ENCODE measurements at places on chromosomes 5 and 9.
A peak's percentile ranks its signal among the peaks of the same experiment; 100 is the strongest.

DNA sequence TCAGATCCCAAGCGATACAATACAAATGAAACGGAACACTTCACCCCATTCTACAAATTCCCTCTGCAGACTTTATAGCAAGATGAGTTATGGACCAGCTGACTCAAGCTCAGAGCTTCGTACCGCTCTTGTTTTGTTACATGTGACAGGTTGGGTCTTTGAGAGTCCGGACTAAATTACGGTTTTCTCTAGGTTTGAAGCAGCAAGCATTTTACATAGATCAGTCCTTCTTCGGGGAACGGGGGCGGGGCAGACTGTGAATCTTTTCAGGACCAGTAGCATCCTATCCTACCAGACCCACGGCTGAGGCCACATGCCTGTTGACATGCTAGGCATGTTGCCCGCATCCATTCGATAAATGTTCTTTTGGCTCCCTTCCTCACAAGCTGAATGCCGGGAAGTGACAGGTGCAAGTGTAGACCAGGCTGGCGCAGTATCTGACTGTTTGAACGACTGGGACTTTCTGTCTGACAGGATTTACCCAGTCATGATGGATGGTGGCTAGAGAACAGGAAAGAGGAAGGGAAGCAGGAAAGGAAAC lies 811.0 kb upstream of the GRAMD2B start:
- DNase-seq, result no peak

GRCh38 chr5:80960531-80961375 lies 590 bp downstream of the RASGRF2 start:
- DNase-seq, result peak; percentile 61

DNA sequence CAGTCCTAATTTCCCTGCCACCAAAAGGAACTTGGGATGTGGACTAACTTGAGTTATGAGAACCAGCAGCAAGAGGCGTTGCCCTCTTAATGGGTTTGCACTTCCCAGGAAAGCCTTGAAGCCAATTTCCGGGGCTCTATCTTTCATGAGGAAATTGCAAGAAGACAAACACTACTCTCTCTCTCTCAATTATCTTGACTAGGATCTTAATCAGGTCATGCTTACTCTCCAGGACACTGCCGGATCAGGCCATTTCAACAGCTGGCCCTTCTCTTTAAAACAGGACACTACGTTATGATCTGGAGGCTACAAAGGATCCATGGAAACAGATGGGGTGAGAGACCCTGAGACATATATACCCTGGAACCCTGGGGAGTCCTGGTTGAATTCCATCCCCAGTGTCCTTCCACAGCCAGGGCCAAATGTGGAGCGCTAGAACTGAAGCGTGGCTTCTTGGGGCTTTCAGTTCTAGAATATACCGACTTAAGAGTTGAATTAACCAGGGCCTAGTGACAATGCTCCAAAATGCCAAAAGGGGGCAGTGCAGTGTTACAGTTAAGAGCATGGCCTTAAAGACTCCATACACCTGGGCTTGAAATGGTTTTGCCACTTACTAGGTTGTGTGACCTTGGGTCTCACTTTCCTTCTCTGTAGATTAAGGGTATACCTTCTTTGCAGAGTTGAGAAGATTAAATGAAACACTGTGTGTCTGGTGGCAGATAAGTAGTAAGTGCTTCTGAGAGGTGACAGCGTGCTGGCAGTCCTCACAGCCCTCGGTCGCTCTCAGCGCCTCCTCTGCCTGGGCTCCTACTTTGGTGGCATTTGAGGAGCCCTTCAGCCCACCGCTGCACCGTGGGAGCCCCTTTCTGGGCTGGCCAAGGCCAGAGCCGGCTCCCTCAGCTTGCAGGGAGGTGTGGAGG lies 21.1 kb downstream of the FAM219A start:
- peak; percentile 63 for DNase-seq

- DNase-seq, result no peak
Measured at GRCh38 chr9:129776938-129777768, 24.3 kb upstream of the PTGES start.

GRCh38 chr9:128211186-128211980 lies 8.2 kb downstream of the DNM1 start:
- DNase-seq, result no peak

GRCh38 chr5:174837919-174838902 lies 113.8 kb downstream of the MSX2 start:
- DNase-seq, result no peak

- DNase-seq, result no peak
Measured at GRCh38 chr9:117742131-117742530, 37.9 kb downstream of the TLR4 start.

DNA sequence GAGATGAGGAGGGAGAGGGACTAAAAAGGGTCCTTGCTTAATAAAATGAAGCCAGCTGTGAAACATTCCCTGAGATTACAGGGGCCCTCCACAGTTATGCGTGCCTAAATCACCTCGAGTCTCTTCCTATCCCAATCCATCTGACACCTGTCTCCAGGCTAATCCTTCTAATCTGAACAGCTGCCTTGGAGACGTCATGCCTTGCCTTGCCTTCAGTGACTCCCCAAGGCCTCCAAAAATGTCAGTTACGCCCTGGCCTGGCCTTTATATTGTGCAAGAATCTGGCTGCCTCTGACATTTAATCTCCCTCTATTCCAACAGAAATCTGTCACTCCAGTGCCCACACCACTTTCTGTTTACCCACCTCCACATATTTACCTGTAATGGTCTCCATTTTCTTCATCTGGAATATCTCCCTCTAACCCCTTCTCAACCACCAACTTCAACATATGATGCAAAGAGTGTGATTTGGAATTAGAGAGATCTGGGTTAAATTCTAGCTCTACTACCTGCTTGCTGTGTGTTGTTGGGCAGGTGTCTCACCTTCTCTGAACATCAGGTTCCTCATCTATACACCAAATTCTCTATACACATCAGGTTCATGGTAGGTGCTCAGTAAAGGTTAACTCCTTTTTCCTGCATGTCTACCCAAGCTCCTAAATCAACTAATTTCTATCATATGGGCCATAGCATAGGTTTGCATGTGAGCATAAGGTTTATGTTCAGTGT lies 57.9 kb downstream of the PTCD2 start:
- DNase-seq, result no peak

GRCh38 chr5:1706428-1706827 lies 93.2 kb downstream of the MRPL36 start:
- DNase-seq, result no peak

GRCh38 chr9:110440172-110440571 lies 102.5 kb upstream of the TXNDC8 start:
- DNase-seq, result no peak

GRCh38 chr9:114238891-114239875 lies 83.7 kb upstream of the ORM1 start:
- DNase-seq, result no peak

DNA sequence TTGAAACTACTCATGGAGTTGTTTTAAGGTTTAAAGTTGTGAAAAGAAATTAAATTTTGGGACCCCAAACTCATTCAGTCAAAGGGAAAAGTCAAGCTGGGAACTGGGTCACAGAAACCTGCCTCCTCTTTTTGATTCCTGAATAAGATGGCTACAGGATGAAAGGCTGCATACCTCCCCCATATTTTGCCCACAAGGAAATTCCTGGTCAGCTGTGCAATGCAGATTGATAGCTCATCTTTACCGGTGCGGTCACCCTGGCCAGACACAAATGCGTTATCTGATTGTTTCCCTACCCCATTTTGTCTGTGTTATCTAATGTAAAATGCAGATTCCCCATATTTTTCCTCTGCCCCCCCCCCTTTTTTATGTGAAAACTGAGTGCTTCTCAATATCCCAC lies 1.3 kb downstream of the HAVCR2 start:
- no peak for DNase-seq

DNA sequence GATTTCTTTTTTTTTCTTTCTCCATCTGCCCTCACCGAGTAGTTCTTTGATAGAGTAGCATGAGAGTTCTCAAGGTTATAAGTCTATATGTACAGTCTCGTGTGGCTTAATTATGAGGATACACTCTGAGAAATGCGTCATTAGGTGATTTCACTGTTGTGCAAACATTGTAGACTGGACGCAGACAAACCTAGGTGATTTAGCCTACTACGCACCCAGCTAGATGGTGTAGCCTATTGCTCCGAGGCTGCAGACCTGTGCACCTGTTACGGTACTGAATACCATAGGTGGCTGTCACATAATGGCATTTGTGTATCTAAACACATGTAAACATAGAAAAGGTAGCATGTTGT lies 26.9 kb upstream of the CORO2A start:
- no peak for DNase-seq

DNA sequence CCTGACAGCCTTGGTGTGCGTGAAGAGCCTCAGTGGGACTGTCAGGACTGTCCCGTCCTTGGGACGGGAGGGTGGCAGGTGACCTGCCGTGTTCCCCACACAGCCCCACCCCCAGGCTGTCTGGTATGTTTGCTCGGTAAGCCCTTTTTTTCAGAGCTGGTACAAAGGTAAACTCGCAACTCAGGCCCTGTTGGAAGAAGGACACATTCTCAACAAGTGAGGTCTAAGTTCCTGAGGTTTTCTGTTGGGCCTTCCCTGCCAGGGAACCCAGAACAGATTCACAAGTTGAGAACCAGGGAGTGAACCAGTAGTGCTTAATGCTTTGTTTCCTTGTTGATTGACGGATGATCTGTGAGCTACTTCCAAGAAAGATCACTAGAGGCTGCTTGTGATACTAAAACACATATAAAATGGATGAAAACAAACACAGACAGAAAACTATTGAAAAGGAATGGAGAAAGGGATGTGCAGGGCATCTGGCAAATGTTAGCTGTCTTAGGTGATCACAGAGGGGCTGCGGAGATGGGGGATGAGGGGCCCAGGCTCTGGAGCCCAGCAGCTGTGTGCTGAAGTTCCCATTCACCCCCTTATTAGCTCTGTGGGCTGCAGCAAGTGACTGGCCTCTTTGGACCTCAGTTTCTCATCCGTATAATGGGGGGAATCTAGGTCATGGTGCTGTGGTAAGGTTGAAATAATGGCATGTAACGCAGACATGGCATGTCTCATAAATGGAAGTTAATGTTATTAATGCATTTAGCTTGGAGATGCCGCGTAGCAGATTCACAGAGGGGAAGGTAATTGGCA lies 2.7 kb downstream of the NDST1 start:
- DNase-seq, result no peak

DNA sequence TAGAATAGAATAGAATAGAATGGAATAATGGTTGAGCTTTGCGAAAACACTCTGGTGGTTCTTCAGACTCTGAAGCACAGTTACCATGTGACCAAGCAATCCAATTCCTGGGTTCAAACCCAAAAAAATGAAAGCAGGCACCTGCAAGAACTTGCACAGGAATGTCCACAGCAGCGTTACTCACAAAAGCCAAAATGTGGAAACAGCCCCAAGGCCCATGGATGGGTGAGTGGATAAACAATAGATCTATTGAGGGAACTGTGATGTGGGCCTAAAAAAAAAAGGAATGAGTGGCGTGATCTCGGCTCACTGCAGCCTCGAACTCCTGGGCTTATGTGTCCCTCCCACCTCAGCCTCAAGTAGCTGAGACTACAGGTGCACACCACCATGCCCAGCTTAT lies 21.4 kb upstream of the TMEM250 start:
- no peak for DNase-seq

- DNase-seq, result no peak
Measured at GRCh38 chr9:28799876-28800275, 1226.6 kb upstream of the C9orf72 start.

DNA sequence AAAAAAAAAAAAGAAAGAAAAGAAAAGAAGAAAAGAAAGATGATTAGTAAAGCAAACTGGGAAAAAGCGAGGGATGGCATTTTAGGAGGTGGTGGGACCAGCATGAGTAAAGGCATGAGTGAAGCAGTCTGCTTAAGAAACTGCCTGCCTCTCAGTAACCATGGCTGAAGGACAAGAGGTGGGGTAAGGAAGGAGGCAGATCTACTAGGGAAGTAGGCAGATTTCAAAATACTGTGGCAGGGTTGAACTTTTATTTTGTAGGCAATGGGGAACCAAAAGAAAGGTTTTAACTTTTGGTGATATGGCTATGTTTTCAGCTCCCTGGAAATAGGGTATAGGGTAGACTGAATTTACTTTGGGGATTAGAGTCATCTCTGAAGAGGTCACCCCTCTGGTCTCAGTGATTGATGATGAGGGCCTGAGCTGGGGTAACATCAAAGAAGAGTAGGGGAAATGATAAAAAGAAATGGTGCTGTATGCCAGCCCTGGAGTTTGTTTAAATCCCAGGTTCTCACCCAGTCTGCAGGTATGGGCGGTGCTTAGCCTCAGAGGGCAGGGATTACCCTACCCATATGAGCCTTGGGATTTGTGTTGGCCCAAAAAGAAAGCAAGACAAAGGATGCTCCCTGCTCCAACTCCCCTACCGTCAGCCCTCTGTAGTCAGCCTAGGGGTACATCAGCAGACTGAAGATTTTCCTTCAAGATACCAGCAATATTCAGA lies 316.2 kb downstream of the CWC27 start:
- DNase-seq, result no peak

GRCh38 chr9:87770616-87771315 lies 44.8 kb downstream of the CTSL start:
- no peak for DNase-seq

- DNase-seq, result peak; percentile 34
Measured at GRCh38 chr9:95167998-95168397, 149.5 kb downstream of the FANCC start.

DNA sequence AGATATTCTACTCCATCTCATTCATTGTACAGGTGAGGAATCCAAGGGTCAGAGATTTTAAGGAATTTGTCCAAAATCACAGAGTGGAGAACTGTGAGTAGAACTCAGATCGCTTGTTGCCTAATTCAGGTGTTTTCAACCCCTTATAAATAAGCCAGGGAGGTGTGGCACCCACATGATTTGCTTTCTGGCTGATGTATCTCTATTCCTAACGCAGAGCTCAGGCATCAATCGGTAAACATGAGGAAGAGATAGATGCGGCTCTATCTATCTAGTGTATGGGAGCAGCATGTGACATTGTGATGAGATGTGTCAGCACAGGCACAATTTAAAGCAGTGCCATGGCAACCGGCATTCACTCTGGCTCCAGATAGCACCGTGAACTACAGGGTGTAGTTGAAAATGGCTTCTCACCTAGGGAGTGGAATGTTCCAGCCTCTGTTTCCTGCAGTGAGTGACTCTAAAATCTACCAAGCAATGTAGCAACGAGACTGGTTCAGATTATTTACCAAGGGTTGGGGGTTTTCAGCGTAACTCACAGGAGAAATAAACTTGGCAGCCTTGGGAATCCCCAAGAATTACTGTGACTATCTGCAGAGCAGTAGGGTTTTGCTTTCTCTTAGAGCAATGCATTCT lies 53.4 kb upstream of the SUB1 start:
- peak; percentile 43 for DNase-seq

DNA sequence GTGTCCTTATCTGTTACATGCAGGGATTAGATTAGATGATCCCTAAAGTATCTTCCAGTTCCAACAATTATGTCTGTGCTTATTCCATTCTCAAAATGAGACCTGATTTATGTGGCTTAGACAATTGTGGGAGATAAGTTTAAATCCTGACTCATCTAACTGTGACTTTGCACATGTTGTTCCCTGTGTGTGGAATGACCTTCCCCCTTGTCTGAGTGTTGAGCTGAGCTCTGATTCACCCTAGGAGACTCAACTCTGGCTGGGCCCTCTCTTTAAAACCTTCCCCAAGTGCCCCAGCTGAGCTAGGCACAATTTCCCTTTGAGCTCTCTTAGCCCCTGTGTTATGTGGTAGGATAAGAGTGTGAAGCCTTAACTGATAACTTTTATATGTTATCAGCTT lies 118.9 kb upstream of the ELL2 start:
- DNase-seq, result no peak
